Kidney glomerular epithelial cell (primary cell): ENCODE measurements at places on chromosomes 2 and 18.

DNA sequence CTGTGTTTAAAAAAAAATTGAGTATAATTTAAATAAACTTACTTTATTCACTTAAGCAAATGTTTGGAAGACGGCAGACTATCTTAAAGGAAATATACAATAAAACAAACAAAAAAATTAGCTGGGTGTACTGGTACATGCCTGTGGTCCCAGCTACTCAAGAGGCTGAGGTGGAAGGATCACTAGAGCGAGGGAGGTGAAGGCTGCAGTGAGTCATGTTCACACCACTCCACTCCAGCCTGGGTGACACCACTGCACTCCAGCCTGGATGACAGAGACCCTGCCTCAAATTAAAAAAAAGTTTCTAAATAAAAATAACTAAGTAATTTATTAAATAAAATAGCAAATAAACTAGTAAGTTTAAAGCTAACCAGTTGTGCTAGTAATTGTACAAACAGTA lies 7.5 kb downstream of the PUM2 start:
- DNase-seq = no peak

- no peak for DNase-seq
Measured at GRCh38 chr2:141362311-141362710, 768.5 kb downstream of the LRP1B start.

GRCh38 chr2:156589381-156590079 lies 153.4 kb downstream of the GPD2 start:
- DNase-seq = peak; percentile 69

DNA sequence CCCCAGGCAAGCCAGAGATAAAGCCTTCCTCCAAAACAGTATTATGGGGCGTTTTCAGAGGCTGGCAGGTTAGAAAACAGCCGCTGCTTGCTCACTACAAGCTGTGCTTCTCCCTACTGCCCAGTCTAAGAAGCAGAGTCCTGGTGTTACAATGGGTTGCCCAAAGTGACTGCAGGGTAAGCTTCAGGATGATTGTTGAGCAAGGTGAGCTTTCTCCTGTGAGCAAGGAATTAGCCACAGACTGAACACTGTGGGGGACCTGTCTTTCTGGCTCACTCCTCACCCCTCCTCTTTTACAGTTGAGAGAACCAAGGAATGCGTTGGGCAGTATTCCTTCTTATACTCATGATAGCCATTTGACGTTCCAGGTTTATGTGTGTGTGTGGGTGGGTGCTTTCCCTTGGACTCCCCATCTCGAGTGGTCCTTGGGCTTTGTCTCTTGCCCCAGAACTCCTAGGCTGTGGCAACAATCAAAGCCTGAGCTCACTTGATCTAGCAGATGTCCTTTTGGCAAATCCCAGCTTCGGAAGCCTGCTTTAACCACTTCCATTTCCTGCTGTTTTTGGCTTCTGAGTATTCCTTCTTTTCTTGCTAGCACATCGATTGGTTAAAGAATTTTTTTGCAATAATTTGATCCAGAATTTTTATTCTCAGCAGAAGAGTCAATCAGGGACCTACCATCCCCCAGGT lies 47.5 kb downstream of the KDM3A start:
- peak; percentile 17 for DNase-seq

DNA sequence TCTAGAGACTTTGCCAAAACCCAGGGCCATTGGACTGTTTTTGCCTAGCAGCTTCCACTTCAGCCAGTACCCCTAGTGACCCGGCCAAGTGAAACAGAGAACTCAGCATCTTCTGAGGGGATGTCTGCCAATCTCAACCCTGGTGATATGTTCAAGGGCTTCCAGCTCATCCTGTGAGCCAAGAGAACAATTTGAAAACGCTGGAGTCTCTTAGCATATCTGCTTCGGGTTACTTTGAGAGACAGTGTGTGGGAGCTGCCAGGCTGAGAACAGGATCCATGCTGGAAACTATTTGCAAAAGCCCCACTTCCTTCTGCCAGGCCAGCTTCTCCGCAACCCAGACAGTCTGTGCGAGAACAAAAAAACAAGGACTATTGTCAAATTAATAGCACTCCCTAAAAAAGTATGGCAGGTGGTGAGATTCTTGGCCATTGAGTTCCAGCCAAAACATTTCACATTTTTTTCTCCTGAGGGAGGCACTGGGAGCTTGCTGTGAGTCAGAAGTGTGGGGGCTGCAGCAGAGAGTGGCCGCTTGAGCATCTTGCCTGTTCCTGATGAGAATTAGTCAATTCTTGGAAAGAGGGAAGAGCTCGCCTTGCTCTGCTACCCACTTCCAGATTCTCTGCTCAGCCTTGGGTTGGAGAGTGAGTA lies 395.6 kb upstream of the TRIB2 start:
- DNase-seq = peak; percentile 97

GRCh38 chr2:2142345-2142744 lies 188.7 kb downstream of the MYT1L start:
- no peak for DNase-seq

DNA sequence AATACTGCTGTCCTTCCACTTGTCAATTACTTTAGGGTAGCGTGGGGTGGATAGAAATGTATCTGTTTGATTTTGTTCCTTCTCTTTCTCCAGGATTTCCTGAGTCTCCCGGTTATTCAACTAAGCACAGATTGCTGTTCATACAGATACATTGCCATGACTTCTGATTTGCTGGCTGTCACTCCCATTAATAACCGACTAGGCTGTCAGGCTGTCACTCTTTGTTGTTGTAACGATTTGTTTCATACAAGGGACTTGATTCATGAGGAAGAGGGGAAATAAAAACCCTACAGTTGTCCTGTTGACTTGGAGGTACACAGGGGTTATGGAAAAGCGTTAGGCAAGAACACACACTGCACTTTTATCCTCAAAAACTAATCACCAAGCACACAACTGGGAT lies 302.7 kb upstream of the SMIM21 start:
- no peak for DNase-seq

DNA sequence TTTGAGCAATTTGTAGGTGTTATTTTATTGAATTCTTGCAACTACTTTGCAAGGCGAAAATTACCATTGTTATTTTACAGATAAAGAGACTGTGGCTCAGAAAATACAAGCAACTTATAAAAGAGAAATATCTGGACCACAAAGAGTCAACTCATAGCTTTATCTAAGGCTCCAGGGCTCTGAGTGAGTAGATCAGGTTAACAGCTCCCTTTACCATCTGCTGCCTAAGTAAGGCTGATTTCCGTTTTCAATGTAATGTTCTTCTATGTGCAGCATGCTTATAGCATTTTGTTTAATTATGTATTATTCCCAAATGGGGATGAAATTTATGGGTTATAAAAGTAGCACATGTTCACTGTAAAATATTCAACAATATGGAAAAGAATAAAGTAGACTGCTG lies 299.1 kb upstream of the TNP1 start:
- DNase-seq = no peak

- no peak for DNase-seq
Measured at GRCh38 chr2:38975042-38975441, 85.4 kb downstream of the ARHGEF33 start.

GRCh38 chr2:22020091-22020742 lies 896.4 kb downstream of the TDRD15 start:
- DNase-seq = no peak

DNA sequence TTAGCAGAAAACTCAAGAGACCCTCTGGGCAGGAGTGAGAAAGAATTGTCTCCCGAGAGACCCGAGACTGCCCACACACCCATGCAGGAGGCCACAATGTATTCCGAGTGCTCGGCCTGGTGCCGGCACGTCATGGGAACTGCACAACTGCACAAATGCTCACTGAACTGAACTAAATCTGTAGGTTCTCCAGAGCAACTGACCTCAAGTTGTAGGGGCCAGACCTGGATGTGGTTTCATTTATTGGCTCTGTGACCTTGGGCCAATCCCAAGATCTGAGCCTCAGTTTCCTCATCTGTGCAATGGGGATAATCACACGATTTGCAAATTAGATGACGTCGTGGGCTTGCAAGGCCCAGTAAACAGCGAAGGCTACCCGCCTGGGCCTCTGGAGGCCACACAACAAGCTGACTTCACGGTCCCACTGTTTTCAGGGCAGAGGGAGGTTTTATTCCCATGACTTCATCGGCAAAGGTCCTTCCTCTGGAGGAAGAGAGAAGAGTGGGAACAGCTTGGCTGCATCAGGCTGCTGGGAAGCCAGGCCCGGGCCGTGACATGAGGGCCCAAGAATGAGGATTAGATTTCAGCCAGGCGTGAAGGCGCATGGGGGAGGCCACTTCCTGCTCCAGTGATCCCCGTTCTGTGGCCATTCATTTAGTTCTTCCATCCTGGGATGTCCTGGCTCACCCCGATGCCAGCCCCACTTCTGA lies 3.6 kb upstream of the ERFE start:
- DNase-seq = peak; percentile 98

DNA sequence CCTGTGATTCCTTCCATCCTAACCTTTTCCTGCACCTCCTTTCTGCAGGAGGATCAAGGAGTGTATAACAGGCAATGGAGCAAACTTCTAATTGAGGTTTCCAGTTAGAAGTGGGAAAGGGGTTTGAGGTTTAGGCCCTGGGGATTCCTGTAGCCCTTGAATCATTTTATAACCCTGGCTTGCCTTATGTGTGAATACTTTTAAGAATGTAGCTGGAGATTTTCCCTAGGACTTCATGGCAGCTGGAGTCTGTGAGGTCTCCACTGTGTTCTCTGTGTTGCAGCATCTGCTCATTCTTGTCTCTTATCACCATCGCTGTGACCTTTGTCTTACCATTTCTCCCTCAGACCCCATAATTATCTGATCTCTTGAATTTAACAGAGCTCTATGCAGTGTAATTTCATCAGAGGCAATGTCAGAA lies 370.2 kb upstream of the SLC14A2 start:
- DNase-seq = no peak

- no peak for DNase-seq
Measured at GRCh38 chr2:68182902-68183301, 25.2 kb downstream of the PNO1 start.

- no peak for DNase-seq
Measured at GRCh38 chr18:48337053-48337452, 72.1 kb downstream of the ZBTB7C start.

GRCh38 chr2:15734674-15735483 lies 143.2 kb downstream of the DDX1 start:
- peak; percentile 30 for DNase-seq

DNA sequence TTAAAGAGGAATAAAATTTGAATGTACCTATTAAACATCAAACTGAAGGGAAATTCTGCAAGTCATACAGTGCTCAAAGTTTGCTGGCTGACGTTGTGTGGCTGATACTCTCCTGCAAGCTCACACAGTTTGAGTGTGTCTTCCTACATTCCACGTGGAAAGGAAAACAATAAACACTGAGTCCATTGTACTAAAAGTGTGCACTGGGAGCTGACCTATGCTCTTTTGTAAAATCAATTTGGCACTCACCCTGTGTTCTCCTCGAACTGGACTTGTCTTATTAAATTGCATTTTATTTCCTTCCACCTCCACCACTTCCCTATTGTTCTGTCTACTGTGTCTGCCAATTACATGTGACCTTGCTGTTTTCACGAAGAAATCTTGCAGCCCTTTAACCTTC lies 458.0 kb downstream of the CPS1 start:
- no peak for DNase-seq

GRCh38 chr2:212953170-212953920 lies 198.1 kb downstream of the IKZF2 start:
- no peak for DNase-seq

GRCh38 chr2:11498543-11499034 lies 32.6 kb upstream of the E2F6 start:
- DNase-seq = no peak

DNA sequence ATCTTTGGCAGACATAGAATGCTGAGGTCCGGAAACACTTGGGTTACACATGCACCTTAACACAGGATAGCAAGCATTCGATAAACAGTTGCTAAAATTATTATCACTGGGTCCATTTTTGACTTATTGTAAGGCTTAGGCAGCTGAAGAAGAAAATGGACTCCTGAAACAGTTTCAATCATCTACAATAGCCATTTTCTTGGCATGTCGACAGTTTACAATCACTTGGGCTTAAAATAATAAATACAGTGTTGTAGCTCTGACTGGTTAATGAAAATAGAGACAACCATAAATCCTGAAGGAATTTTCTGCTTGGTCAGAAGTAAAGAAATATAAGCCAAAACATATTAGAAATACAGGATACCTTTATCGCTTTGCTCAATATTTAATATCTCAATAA lies 169.2 kb downstream of the XIRP2 start:
- DNase-seq = no peak

DNA sequence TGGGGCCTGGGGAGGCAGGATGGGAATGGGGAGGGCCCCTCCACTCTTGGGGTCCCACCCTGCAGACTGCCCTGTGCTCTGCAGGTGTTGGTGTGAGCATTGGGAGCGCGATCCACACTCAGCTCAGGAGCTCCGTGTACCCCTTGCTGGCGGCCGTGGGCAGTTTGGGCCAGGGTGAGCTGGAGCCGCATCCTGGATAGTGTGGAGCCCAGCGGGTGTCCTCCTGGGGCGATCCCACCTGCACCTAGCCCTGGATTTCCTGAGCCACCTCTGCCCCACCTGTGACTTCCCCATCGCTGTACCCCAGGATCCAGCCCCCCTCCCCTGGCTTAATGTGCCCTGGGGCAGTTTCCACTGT lies 2.6 kb downstream of the PROM2 start:
- no peak for DNase-seq

DNA sequence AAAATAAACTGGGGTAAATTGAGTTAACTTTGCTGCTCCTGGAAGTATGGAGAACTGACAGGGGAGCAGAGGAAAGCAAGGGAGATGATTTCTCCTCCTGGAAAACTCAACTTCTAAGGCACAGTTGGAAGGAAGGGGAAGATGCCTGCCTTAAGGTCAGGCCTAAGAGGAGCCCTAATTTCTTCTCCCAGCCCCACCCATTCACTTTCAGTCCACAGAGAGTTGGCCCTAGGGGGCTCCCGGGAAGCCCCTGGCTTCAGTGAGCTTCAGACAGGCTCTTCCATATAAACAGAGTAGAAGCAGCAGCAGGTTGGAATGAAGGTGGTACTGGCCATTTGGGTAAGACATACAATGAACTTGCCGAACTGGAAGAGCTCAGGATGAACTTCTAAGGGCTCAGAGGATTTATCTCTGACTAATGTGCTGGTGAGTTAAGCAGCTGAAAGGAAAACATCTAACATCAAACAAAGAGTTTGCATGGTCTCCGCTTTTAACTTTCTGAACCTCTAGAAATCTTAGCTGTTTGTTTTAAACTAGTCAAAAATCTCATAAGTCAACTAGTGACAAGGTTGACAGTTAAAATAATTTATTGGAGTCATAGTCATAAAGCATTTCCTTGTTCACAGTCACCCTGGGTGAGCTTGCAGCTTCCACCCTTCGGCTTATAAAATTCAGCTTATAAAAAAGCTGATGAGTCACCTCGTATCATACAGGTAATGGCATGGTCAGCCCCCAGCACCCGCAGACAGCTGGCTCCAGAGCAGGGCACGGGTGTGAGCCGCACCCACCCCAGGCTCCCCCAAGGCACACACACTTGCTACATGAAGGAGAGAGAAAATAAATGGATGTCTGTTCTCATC lies 9.8 kb downstream of the MALL start:
- peak; percentile 92 for DNase-seq

DNA sequence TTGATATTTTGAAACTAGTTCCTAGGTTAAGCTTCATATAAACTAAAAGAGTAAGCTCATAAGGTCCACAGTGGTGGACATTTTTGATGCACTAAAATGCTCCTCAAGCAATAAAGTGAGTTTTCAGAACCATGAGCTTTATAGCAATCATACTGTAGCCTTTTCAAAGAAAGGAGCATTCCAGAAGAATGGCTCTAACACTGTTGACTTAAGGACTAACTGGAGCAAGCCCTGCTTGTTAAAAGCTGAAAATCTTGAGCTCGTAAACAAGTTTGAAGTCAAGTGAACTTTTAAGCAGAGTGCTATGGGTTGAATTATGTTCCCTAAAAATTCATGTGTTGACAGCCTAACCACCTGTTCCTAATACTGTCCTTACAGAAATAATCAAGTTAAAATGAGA lies 38.0 kb downstream of the KYNU start:
- DNase-seq = no peak
